ENCODE measurements at places on chromosomes 13 and 19.
A peak's percentile ranks its signal among the peaks of the same experiment; 100 is the strongest.

- DNase-seq: no peak
Observed at GRCh38 chr19:42850981-42851717, 28.4 kb downstream of the PSG1 start.

DNA sequence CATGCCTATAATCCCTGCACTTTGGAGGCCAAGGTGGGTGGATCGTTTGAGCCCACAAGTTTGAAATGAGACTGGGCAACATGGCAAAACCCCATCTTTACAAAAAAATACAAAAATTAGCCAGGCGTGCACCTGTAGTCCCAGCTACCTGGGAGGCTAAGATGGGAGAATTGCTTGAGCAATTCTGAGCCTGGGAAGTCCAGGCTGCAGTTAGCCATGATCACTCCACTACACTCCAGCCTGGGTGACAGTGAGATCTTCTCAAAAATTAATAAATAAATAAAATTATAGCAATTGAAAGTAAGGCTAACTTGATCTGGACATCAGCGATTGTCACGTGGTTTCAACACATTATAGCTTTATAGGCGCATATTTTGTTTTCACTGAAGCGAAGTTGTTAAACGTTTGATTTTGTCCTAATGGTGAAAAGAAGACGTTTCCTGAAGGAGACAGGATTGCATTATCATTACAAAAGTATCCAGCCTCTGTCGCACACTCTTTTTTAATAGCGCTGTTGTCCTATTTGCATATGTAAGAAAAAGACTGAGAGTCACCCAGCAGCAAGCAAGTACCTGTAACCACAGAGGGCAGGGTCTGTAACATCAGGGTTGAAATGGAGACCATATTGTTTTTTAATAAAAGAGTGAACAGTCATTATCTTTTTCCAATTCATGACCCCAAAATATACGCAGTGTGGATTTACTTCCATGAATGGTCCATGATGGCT, 335.7 kb downstream of the DCT start:
- DNase-seq: no peak

DNA sequence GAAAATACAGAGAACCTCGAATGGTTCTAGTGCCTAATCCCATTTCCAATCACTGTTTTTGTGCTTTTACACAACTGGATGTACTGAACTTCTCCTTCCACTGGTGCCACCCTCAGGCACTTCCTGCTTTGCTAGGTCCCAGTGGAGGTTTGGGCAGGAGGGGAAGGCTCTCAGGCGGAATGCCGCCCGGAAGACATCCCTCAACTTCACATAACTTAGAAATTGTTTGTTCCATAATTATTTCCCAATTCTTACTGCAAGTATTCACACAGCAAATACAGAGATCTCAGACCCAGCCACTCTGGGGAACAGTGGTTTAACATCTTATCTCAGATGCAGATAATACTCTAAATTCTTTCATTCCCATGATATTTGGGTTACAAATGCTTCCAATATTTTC, 195.7 kb upstream of the IPO5 start:
- DNase-seq: no peak

GRCh38 chr13:98097749-98098148, 45.1 kb upstream of the FARP1 start:
- no peak for DNase-seq

- no peak for DNase-seq
Observed at GRCh38 chr19:670609-671075, 5.5 kb upstream of the FSTL3 start.

- no peak for DNase-seq
Observed at GRCh38 chr13:88456151-88456550, 785.0 kb downstream of the SLITRK5 start.

GRCh38 chr13:75426421-75426820, 55.5 kb downstream of the TBC1D4 start:
- DNase-seq: no peak

DNA sequence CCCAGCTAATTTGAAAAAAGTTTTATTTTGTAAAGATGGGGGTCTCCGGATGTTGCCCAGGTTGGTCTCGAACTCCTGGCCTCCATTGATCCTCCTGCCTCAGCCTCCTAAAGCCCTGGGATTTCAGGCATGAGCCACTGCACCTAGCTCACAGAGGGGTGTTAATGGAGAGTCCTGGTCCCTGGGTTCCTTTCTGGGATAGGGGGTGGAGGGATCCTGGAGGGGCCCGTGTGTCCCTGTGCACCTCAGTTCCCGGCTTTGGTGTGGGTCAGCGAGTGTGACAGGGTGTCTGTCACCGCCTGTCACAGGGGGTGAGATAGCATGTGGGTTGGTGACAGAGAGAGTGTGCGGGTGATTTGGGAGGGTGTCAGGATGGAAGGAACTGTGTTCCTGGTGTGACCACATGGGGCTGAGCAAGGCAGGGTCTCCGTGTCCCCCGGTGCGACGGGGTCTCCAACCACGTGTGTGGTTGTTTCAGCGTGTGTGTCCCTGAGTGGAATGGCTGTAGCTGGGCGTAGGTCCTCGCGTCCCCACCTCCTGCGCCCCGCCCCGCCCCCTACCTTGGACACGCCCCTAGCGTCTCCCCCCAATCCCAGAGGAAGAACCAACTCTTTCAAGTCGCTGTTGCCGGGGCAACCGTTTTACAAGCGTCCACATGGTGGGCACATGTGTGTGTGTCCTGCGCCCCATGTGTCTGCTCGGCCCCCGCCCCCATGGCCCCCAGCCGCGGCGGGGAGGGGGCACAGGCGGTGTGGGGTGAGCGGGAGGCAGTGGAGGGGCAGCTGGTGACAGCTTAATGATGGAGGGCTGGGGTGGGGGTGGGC, 2.9 kb upstream of the NRTN start:
- peak; percentile 23 for DNase-seq

GRCh38 chr19:16372065-16372915, 47.7 kb downstream of the KLF2 start:
- DNase-seq: no peak

DNA sequence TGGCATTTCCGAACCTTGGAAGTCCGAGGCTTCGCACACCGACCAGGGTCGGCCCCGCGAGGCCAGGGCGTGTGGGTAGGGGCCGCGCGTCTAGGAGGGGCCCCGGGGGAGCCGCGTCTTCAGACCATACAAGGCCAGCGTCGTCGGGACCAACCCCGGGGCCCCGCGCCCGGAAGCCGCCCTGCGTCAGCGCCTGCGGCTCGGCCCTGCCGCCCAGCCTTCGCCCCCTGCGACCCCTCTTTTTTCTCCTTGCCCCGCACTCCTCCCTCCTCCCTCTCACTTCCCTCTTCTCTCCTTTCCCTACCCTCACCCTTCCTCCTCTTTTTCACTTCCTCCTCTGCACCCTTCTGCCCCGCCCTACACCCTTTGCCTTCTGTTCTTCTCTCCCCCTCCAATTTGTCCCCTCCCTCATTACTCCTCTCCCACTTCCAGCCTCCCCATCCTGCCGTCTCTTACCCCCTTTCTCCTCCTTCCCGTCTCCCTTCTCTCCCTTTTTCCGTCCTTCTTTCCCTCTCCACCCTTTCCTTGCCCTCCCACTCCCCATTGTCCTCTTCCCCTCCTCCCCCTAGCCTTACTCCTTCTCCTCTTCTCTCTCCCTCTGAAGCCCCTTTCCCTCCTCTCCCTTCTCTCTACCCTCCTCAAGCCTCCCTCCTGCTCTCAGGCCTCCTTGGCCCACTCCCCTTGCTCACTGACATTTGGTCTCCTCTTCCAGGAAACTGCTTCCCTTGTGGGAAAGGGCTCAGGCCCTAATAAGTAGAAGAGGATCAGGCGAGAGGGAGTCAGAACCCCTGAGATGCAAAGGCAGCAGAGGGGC, 2.2 kb upstream of the PLEKHG2 start:
- no peak for DNase-seq

- no peak for DNase-seq
Observed at GRCh38 chr13:42168496-42168895, 103.5 kb upstream of the AKAP11 start.

- DNase-seq: no peak
Observed at GRCh38 chr13:86974995-86975328, 696.2 kb upstream of the SLITRK5 start.

Measured in DMS79 (cell line).